ENCODE measurements at places on chromosomes 1 and 21. TPM values are rescaled to one million over a fixed set of nuclear protein-coding genes. Genes with fewer than 3 reads are reported as not detected.

GRCh38 chr1:165632491-165632890 is 1.5 kb downstream of the MGST3 start:
- H3K27ac ChIP-seq, result peak overlapping the region; percentile 89
- no peak for DNase-seq
- peak overlapping the region; percentile 95 for H3K4me3 ChIP-seq
- H3K27me3 ChIP-seq, result no peaks in the 10 kb centered on the region
- peaks cover 10% of the 10 kb centered on the region for H3K36me3 ChIP-seq
- peaks cover 60% of the 10 kb centered on the region for H3K4me1 ChIP-seq

- DNase-seq, result peak; percentile 36
- H3K4me3 ChIP-seq, result no peak overlapping the region
- H3K36me3 ChIP-seq, result no peaks in the 10 kb centered on the region
- peaks cover 15% of the 10 kb centered on the region for H3K4me1 ChIP-seq
Measured at GRCh38 chr21:42039911-42040351, 29.8 kb upstream of the ZBTB21 start.

- no peaks in the 10 kb centered on the region for H3K36me3 ChIP-seq
- peaks cover 5% of the 10 kb centered on the region for H3K4me1 ChIP-seq
- peaks cover 8% of the 10 kb centered on the region for H3K27me3 ChIP-seq
- no peak overlapping the region for H3K4me3 ChIP-seq
- H3K27ac ChIP-seq, result no peak overlapping the region
- no peak for DNase-seq
Measured at GRCh38 chr1:17498214-17498613, 41.3 kb upstream of the ARHGEF10L start.

SPRR4 gene
- total RNA-seq, result not detected

- H3K27me3 ChIP-seq, result peaks cover 2% of the 10 kb centered on the region
- no peaks in the 10 kb centered on the region for H3K36me3 ChIP-seq
- no peak overlapping the region for H3K27ac ChIP-seq
- no peaks in the 10 kb centered on the region for H3K4me1 ChIP-seq
Measured at GRCh38 chr1:6141592-6141991, 38.5 kb downstream of the CHD5 start.

- H3K36me3 ChIP-seq, result no peaks in the 10 kb centered on the region
- DNase-seq, result no peak
- no peaks in the 10 kb centered on the region for H3K27me3 ChIP-seq
- no peak overlapping the region for H3K27ac ChIP-seq
Measured at GRCh38 chr1:100762461-100762860, 42.9 kb downstream of the VCAM1 start.

GRCh38 chr21:14880922-14881321 is 183.9 kb downstream of the NRIP1 start:
- peaks cover 15% of the 10 kb centered on the region for H3K4me1 ChIP-seq
- H3K27me3 ChIP-seq, result no peaks in the 10 kb centered on the region
- H3K36me3 ChIP-seq, result no peaks in the 10 kb centered on the region
- no peak overlapping the region for H3K27ac ChIP-seq
- DNase-seq, result no peak

CA14 gene
- 0.38 TPM for total RNA-seq

- no peaks in the 10 kb centered on the region for H3K27me3 ChIP-seq
- no peak overlapping the region for H3K27ac ChIP-seq
- H3K4me3 ChIP-seq, result no peak overlapping the region
- no peaks in the 10 kb centered on the region for H3K36me3 ChIP-seq
- H3K4me1 ChIP-seq, result no peaks in the 10 kb centered on the region
- DNase-seq, result no peak
Measured at GRCh38 chr1:225182716-225183115, 245.1 kb downstream of the LBR start.

GRCh38 chr1:115746021-115746690 is 22.4 kb downstream of the CASQ2 start:
- no peaks in the 10 kb centered on the region for H3K36me3 ChIP-seq
- no peak for DNase-seq
- H3K4me1 ChIP-seq, result no peaks in the 10 kb centered on the region
- H3K27ac ChIP-seq, result no peak overlapping the region
- H3K27me3 ChIP-seq, result no peaks in the 10 kb centered on the region

- no peaks in the 10 kb centered on the region for H3K27me3 ChIP-seq
- H3K36me3 ChIP-seq, result no peaks in the 10 kb centered on the region
- no peak overlapping the region for H3K27ac ChIP-seq
Measured at GRCh38 chr1:83994111-83994510, 4.8 kb downstream of the TTLL7 start.

TNFRSF14 gene
- total RNA-seq, result 152 TPM

GRCh38 chr1:52139817-52140540 is 1.9 kb upstream of the ZFYVE9 start:
- H3K36me3 ChIP-seq, result no peaks in the 10 kb centered on the region
- H3K27ac ChIP-seq, result no peak overlapping the region
- peaks cover 33% of the 10 kb centered on the region for H3K4me1 ChIP-seq

NUDT4B gene
- not detected for total RNA-seq

DNA sequence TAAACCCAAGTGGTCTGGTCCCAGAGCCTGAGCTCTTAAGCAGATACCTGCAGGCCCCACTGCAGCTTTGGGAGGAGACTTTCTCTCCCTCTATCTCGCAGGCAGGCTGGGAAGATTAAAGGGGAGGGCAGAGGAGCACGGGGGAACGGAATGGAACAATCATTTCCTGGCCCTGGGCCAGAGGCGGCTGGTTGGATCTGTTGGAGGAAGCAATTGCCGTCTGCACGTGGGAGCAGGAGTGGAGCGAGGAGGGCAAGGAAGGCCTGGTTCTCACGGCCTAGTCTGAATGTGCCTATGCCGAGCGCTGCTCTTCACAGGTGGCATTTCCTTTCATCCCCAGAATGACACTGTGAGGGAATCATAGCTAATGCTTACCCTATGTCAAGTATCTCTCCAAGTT is 23.7 kb downstream of the NKAIN1 start:
- no peaks in the 10 kb centered on the region for H3K27me3 ChIP-seq
- no peaks in the 10 kb centered on the region for H3K36me3 ChIP-seq
- H3K27ac ChIP-seq, result no peak overlapping the region
- DNase-seq, result no peak

LEFTY1 gene
- not detected for total RNA-seq

Measured in lower lobe of right lung (tissue), 2 donors.